Renal pelvis (tissue), 12 donors: ENCODE measurements at places on chromosomes 2 and 18. TPM values are rescaled to one million over a fixed set of nuclear protein-coding genes. Genes with fewer than 3 reads are reported as not detected.

Gene MYCN
- 33.7 TPM for polyA plus RNA-seq

DNA sequence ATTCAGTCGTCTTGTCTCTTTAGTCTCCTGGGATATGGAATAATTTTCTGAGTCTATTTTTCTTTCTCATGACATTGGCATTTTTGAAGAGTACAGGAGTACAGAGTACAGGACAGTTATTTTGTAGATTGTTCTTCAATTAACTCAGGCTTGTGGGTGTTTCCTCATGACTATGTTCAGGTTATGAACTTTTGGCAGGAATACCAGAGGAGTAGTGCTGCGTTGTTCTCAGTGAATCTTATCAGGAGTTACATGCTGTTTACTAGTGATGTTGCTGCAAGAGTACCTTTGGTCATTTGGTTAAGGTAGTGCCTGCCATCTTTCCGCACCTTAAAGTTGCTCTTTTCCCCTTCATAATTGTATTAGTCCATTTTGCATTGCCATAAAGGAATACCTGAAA, 41.3 kb upstream of the AGFG1 start:
- DNase-seq = no peak

Gene MEP1B
- polyA plus RNA-seq = 0.44 TPM

Gene WDCP
- 14.4 TPM for polyA plus RNA-seq

DNA sequence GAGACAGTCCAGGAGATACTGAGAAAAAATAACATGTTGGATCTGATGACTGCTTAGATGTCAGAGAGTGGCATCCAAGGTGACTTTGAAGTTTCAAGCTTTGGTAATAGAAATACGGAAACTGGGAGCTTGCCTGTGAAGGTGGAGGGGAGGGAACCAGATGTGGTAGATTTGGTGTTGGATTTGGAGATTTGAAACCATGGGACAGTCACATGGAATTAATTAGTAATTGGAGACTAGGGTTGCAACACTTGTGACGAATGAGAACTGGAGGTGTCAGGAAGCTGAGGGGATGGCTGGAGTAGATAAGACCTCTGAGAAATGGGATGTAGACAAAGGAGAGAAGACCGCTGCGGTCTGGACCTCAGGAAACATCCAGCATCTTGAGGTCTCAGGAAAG, 46.7 kb downstream of the RPL37A start:
- no peak for DNase-seq
